ENCODE measurements at places on chromosomes 5 and 9. TPM values are rescaled to one million over a fixed set of nuclear protein-coding genes. Genes with fewer than 3 reads are reported as not detected.

C6 gene
- not detected for polyA plus RNA-seq

ROPN1L gene
- 6.9 TPM for polyA plus RNA-seq

SERF1B gene
- 201 TPM for polyA plus RNA-seq

ANAPC2 gene
- polyA plus RNA-seq, result not detected

STC2 gene
- polyA plus RNA-seq, result 2.0 TPM

All from Purkinje cell (primary cell).